Natural killer cell (primary cell): ENCODE measurements at places on chromosomes 6 and 20. TPM values are rescaled to one million over a fixed set of nuclear protein-coding genes. Genes with fewer than 3 reads are reported as not detected.
A peak's percentile ranks its signal among the peaks of the same experiment; 100 is the strongest.

DNA sequence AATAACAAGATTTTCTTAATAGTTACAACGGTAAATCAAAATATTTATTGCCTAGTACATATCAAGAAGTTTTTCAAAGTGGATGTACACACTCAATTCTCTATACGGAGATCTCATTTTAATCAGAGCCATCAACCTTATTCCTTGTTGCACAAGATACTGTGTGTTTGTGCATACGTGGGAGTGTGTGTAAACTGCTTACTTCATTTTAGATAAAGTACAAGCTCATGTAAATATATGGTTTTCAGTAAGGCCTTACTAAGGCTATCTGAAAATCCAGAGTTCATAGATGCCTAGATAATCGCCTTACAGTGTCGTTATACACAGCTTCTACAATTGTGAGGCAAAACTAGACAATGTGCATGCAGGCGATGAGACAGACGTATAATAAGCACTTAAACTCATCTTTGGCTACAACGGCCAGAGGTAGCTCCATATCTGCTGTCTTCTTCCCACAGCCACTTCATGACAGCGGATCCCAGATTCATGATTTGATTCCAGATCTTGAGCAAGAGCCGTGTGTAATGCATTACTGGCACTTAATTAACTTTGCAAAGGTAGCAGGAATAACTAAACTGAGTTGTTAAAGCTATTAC is 2.5 kb downstream of the PERP start:
- no peak overlapping the region for H3K4me3 ChIP-seq
- peaks cover 13% of the 10 kb centered on the region for H3K4me1 ChIP-seq

- H3K36me3 ChIP-seq = no peaks in the 10 kb centered on the region
- peaks cover 70% of the 10 kb centered on the region for H3K4me1 ChIP-seq
- H3K27me3 ChIP-seq = no peaks in the 10 kb centered on the region
- peak within 1 kb of the TSS; percentile 25 for H3K4me3 ChIP-seq
Observed at GRCh38 chr20:23086056-23086566, at the start of gene CD93. CD93 (minus strand) TSS chr20:23086324; CDS start chr20:23086192, 132 bp downstream.

The SRSF12 gene
- total RNA-seq = 0.45 TPM

GRCh38 chr20:50577175-50578018 is 67.2 kb downstream of the PTPN1 start:
- H3K27ac ChIP-seq = no peak overlapping the region
- no peak overlapping the region for H3K4me3 ChIP-seq
- H3K4me1 ChIP-seq = no peaks in the 10 kb centered on the region
- no peak for DNase-seq
- H3K27me3 ChIP-seq = no peaks in the 10 kb centered on the region

DNA sequence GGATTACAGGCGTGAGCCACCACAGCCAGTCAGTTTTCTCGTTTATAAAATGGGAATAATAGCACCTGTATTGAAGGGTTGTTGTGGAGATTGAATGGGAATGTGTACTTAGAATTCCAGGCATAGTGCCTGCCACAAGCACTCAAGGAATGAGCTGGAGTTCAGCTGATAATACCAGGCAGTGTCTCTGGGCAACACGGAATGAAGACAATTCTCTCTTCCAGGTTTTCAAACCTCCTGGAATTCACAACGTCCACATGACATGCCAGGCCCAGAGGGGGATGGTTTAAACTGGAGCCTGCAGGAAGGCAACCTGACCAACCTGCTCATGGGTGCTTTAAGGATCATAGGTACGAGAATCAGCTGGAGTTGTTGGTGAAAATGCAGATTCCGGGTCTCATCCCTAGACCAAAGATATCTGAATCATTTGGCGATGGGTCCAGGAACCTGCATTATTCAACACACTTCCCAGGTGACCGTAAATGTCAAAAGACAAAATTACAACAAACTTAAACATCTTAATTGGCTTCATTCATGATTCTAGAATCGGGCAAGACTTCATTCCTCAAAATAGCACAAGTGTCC is 1.9 kb upstream of the PTPN1 start:
- H3K4me3 ChIP-seq = no peak overlapping the region
- no peak for DNase-seq
- H3K27me3 ChIP-seq = no peaks in the 10 kb centered on the region
- no peak overlapping the region for H3K27ac ChIP-seq
- H3K4me1 ChIP-seq = peaks cover 16% of the 10 kb centered on the region

The PEX6 gene
- total RNA-seq = 8.2 TPM
